ENCODE measurements at places on chromosomes 5 and 9.

DNA sequence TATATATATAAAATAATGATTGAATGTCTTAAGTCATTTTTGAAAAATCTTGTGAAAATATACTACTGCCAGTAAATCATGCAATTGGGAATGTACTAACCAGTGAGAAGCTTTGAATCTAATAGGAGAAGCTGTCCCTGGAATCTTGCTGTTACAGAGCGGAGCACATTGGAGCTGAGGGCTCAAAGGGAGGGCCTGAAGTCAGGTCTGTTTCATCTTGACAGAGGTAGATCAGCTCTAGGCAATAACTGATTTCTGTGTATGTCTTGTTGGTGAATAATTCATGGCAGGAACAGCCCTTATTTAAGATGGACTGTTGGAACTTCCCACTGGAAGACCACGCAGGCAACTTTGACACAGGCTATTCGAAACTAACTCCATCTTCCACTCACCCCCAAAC lies 17.5 kb downstream of the CAMK4 start:
- ATAC-seq, result no peak

- peak; percentile 91 for ATAC-seq
Measured at GRCh38 chr5:69492391-69492922, at the start of gene OCLN. OCLN (plus strand) TSS chr5:69492790; CDS start chr5:69504245, 11,455 bp downstream.

- no peak for ATAC-seq
Measured at GRCh38 chr5:39720136-39720535, 295.4 kb upstream of the DAB2 start.

- no peak for ATAC-seq
Measured at GRCh38 chr5:5424736-5425135, 2.3 kb downstream of the ICE1 start.

- no peak for ATAC-seq
Measured at GRCh38 chr5:146877178-146877681, 1.3 kb downstream of the PPP2R2B start.

DNA sequence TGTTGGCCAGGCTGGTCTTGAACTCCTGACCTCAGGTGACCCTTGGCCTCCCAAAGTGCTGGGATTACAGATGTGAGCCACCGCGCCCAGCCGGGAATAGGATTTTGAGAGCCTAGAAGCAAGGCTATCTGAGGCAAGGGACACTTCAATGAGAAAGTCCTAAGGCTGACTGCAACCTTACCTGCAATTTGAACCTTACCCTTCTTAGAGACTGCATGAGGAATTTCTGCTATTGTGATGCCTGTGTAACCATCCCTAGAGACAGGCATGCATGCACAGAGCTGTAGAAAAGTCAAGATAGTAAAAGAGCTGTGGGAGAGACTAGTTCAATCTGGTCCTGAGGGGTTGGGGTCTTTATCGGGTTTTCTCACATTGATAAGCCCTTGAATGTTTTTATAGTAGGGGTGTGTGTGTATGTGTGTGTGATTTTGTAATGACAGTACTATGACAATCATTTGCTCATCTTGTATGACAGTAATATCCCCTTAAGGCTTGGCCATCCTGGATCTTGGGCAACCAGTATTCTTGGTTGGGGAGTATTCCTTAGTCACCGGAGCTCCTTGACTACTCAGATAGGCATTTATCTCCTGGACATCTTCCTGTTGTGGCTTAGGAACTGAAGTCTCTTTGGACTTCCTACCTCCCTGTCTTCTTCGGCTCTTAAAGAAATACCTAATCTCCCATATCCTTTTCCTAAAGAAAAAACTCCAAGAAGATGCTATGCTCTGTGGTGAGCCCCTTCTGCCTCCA lies 11.2 kb downstream of the DNAJB5 start:
- ATAC-seq, result no peak

GRCh38 chr9:109733690-109734089 lies 46.3 kb upstream of the PALM2AKAP2 start:
- no peak for ATAC-seq

DNA sequence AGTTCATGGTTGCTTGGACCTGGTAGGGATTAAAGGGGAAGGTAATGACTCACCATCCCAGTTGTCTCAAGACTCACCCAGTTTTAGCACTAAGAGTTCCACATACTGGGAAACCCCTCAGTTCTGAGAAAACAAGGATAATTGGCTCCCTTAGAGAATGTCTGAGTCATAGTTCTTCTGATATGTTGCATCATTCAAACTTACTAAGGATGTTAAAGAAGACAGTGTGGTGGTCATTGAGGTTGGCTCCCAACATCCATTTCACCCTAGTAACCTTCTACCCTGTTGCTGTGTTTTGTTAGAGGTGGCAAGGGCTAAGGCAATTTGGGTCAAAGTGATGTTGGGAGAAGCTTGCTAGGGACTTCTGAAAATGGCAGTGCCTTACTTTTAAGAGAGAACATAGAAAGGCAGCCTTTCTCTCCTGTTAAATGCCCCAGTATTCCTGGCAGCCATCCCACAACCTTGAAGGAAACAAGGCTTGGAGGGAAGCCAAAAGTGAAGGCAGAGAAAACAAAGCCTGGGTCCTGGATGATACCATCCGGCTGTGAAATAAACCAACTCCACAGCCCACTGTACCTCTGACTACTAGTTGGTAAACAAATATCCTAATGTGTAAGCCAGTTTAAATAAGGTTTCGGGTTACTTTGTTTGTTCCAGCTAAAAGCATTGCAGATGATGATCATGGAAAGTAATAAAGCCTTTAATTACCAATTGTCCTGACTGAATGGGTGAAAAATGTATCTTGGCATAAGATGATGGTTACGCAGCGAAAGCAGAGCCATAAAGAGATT lies 80.4 kb upstream of the ADAMTSL1 start:
- ATAC-seq, result peak; percentile 92

DNA sequence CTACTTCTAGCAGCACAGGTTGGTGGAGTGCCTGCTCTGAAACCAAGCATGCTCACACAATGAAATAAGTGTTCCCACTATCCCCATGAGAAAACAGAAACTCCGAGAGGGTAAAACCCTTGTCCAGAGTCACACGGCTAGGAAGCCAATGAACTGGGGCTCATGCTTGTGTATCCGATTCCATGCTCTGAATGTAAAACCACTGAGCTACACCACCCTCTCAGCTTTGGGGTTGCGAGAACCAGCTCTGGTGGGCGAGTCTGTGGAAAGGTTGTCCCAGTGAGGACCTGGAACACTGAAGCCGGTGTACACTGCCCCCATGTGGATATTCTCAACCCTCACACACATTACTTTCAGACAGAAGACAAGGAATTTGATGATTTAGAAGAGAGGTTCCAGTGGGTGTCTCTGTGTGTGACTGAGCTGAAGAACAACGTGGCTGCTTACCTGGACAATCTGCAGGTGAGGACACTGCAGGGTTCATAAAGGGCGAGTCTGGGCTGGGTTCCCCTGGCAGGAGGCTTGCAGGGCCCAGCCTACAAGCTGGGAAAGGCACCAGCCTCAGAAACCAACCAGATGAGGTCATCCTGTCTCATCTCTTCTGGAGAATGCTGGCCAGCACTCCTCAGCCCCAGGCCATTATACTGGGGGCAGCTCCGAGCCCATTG lies 37.4 kb downstream of the ARHGEF37 start:
- peak; percentile 96 for ATAC-seq

DNA sequence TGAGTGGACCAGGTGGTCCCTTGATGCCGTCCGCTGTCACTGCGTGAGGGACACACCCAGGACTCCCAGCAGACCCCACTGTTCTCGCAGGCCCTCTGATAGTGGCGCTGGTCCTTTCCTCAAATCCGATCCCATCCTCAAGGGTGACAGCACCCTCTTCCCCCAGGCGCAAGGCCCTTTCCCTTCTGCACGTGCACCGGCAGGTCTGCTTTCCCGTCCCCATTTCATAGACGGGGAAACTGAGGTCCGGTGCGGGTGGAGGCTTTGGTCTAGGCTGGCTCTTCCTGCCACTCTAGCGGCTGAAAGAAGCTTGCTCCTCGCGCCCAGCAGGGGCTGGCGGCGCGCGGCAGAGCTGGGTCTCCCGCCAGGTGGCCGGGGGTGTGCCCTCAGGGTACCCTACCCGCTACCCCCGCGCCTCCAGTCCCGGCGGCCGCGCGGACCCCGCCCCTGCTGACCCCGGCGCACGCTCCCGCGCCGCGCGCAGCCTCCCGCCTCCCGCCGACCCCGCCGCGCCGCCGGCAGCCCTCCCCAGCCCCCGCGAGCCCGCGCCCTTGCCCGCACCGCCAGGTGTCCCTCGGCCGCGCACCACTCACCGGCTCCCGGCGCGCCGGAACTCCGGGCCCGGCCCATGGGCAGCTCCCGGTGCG lies 453 bp downstream of the RASGEF1C start:
- ATAC-seq, result peak; percentile 17

DNA sequence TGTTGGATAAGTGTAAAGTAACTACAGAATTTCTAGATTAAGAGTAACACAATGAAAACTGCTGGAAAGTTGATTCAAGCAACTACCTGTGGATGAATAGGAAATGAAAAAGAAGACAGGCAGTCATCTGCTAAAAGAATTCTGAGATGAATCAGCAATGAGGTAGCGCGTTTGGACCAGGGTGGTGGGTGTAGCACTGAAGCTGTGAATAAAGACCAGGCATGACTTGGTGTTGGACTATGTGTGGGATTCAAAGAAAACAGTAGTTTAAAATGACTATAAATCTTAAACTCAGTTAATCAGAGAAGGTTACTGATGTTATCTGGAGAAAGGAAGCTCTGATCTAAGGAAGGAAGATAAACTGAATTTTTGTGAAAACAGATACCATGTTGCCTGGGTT lies 159.8 kb downstream of the FBN2 start:
- ATAC-seq, result no peak

DNA sequence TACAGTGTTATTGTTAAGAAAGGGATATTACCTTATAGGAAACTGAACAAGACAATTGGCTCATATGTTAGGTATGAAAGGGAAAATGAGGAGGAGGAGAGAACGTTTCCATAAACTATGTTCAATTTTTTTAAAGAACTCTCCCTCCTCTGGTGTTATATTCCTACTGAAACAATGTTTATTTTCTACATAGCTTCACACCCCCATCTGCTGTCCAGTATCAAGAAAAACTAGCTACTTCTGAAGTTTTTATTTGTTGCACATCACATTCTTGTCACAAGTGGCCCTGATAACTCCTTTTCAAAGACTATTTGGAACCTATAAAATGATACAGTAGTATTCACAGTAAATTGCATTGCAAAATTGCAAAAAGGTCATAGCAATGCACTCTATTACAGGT lies 223.4 kb upstream of the FAM174A start:
- no peak for ATAC-seq

DNA sequence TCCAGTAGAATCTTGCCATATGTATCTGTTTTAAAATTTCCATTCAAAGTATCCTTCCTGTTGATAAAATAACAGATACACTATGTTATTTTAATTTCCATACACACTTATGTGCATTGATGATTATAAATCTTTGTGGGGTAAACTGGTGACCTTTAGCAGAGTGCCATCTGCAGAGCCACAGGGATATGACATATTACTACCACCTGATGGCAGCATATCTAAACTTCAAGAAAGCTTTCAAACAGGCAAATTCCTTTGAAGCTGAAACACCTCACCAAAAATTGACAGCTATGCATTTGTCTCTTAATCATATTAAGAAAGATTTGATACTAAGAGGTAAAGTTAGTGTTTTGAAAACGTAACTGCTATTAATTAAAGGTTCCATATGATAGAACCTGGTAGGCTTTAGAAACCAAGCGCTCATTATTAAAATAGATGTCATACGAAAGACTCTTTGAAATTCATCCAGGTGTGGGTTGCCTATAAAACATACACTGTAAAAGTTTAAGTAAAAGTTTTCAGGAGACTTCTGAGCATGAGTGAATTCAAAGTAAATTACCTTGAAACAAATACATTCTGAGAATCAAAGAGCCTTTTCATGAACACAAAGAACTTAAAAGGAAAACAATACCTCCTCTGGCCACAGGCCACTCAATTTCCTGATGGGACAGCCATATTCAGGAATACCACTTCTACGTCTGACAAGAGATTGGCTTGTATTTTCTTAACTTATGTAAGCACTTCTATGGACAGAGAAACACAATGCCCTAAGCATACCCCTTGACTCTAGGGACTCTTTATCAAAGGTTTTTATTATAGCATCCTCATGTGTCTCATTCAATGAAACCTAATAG lies 93.3 kb downstream of the KIAA0825 start:
- ATAC-seq, result peak; percentile 79

GRCh38 chr5:7419367-7419766 lies 23.4 kb downstream of the ADCY2 start:
- no peak for ATAC-seq

DNA sequence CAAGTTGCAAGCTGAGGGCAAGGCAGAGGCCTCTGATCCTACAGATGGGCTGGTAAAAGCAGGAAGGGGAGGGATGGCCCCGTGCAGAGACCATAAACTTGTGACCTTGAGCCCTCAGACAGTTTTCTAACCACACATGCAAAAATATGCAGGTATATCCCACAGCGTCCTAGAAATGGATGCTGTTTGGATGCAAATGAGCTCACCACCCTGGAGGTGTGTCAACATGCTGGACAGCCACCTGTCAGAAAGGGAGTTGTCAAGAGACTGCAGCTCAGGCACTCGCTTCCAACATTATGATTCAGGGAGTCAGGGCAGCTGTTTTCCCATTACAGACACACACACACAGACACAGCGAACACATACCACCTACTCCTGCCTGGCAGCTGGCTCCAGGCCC lies 97.3 kb upstream of the PANK3 start:
- ATAC-seq, result no peak

DNA sequence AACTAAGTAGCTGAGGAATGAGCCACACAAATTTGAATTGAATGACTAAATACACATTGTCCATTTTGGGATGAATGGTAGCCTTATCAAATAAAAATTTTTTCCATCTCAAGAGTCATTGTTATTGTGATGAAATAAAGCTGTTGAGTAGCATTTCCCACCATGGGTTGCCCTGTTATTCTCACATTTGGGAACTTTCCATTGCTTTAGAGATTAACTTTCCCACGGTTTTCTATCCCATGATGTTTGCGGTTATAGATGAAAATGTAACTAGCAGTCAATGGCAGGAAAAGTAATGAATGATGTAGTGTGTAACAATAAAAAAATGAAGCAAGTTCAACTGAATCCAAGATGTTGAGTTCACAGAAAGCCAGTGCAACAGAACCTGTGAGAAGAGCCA lies 59.9 kb upstream of the PLPP1 start:
- no peak for ATAC-seq

- ATAC-seq, result no peak
Measured at GRCh38 chr9:135240871-135241311, 153.4 kb downstream of the OLFM1 start.

GRCh38 chr9:98328141-98328540 lies 72.7 kb upstream of the TBC1D2 start:
- ATAC-seq, result no peak

DNA sequence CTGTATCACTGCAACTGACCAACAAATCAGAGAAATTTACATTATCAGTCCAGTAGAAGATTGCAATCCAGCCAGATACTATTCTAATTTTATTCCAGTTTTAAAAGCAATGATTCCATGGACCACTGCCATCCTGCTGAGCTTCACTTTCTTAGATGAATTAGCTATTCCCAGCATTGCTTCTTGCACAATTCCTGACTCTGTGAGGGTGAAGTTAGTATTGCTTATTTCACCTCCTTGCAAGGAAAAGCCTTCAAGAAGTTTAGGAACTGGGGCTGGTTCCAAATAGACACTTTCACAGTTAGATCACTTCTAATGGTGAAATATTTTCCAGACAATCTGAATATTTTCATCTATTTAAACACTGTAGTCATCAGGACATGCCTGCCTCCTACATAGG lies 338.6 kb upstream of the TNC start:
- no peak for ATAC-seq

- no peak for ATAC-seq
Measured at GRCh38 chr5:64987768-64988167, 219.0 kb downstream of the CWC27 start.

All from SK-N-SH treated with all-trans-retinoic acid at 6 μM for 48 hours (cell line).